Kidney epithelial cell (primary cell): ENCODE measurements at places on chromosomes 13 and 19. TPM values are rescaled to one million over a fixed set of nuclear protein-coding genes. Genes with fewer than 3 reads are reported as not detected.

ZNF726 gene
- total RNA-seq: 3.1 and 5.9 TPM in 2 replicates

KLK11 gene
- total RNA-seq: not detected in 2 replicates

SCEL gene
- total RNA-seq: 9.3 and 14.7 TPM in 2 replicates

ALKBH7 gene
- 55.1 and 69.7 TPM in 2 replicates for total RNA-seq

ZNF223 gene
- 3.6 and 4.9 TPM in 2 replicates for total RNA-seq

GRCh38 chr13:107192289-107192688, 624.4 kb upstream of the ARGLU1 start:
- peak; percentile 38 for DNase-seq

- DNase-seq: no peak
Measured at GRCh38 chr13:76225815-76226489, 589.8 kb downstream of the LMO7 start.

DNA sequence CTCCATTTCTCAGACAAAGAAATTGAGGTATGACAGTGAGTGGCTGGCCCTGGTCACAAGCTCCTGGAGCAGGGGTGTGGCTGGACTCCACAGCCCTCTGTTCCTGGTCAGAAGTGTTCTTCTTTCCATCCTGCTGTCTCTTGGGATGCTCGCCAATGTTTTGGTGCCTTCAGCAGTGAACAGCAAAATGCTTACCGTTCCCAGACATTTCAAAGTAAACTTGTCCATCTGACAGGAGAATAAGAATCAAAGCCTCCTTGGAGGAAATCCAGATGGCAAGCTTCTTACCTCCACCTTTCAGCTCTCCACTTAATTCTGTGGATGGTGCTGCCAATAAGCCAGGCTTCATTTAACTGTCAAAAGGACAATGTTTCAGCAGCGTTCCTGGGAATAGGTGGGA, 954.1 kb downstream of the UQCRFS1 start:
- no peak for DNase-seq

DNA sequence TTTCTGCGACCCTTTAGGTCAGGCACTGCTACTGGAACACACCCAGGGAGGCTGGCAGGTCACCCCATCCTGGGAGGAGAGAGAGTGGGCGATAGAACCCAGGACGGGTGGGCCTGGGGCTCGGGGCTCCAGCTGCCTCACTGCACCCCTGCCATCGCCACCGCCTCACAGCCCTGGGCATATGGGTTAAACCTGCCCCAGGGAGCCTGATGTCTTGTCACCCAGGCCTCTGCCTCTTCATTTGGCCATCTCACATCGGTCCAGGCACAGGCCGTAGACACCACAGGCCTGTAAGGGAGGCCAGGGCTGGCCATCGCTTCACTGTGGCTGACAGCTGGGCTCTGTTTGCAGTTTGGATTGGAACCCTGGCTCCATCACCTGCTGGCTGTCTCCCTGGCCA, 10.2 kb downstream of the PRPF31 start:
- DNase-seq: no peak

DNA sequence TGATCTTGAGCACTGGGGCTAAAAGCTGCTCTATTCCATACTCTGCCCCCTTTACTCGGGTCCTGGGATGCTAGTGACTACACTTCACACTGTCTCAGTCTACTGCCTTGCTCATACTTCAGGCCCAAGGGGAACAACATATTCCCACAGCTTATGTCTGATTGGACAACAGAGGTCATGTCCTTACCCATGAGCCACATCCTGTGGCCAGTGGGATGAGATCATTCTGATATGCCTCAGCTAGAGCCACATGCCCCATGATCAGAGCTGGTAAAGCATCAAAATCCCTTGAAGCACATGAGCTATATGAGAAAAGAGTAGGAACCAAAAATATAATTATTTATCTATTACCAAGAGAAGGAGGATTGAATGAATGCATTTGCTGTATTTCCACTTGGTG, 290.1 kb upstream of the TSHZ3 start:
- peak; percentile 31 for DNase-seq

DNA sequence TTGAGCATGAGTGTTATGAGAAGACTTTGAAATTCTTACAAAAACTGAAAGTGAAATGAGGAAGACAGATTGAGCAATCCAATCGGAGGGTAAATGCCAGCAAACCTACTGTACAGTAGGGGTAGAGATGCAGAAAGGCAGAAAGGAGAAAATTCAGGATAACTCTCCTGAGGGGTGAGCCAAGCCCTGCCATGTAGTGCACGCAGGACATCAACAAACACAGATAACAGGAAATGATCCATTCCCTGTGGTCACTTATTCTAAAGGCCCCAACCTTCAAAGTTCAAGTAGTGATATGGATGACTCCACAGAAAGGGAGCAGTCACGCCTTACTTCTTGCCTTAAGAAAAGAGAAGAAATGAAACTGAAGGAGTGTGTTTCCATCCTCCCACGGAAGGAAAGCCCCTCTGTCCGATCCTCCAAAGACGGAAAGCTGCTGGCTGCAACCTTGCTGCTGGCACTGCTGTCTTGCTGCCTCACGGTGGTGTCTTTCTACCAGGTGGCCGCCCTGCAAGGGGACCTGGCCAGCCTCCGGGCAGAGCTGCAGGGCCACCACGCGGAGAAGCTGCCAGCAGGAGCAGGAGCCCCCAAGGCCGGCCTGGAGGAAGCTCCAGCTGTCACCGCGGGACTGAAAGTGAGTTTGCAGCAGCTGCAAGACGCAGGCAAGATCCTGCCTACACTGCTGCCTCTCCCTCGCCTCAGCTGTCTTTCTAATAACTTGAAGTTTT, at the start of gene TNFSF13B:
Gene TNFSF13B, plus strand, starts transcription at position 118 of the 728 bp plus-strand sequence. Its CDS starts 178 bp downstream, at position 296.
- no peak for DNase-seq

DNA sequence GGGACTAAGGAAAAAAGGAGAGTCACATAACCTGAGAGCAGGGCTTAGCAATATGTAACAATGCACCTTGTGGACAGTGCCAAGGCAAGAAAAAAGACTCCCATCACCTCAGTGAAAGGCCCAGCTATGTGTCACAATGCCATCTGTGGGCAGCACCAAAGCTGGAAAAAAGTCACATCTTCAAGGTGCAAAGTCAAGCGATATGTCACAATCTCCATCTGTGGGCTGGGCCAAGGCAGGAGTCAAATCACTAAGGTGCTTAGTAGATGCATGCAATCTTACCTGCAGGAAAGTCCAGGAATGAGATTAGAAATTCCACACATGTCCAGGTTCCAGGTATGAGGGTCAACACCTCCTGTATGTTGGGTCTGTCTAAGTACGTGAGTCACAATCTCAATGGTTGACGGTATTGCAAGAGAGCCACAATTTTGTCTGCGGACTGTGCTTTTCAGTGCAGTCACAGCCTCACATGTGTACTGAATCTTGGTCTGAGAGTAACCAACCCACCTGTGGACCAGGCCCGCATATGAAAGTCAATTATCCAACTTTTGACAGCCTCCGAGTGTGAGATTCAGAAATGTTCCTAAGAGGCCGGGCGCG, 14.8 kb upstream of the ZNF43 start:
- DNase-seq: no peak
